Immature natural killer cell (primary cell): ENCODE measurements at places on chromosomes 1 and 21.

DNA sequence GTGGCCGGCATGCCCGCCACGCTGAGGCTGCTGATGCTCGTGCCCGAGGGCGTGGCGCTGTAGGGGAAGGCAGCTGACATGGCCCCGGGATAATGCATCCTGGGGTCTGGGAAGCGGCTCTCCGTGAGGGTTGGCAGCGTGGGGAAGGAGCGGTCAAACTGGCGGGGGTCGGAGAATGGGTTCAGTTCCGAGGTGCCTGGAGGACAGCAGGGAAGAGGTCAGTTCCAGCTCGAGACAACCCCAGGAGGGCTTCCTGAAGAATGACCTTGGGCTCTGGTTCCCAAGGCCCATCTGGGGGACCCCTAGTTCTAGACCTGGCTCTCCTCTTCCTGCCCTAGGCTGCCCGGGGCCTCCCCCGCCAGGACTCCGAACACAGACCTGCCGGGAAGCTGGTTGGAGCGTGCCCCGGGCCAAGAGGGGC is 27.6 kb downstream of the RUNX3 start:
- peak; percentile 6 for DNase-seq

- DNase-seq, result no peak
These were observed 174.8 kb upstream of the VAMP3 start for GRCh38 chr1:7596126-7596965.

DNA sequence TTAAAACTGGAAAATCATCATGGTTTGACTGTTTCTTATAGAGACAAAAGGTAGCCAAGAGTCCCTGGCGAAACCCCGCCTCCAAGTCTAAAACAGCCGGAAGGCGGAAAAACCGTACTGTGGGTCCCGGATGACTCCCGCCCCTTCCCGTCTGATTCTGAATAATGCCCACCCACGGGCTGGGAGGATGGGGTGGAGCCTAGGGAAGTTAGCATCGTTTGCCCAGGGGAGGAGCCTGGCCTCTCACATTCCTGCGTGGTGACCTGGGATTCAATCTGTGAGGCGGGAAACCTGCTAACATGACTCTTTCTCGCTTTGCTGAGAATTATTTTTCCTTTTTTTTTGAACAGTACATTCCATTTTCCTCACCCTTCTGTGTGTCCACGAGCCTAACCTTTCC is 124.9 kb downstream of the KCNK1 start:
- DNase-seq, result no peak

DNA sequence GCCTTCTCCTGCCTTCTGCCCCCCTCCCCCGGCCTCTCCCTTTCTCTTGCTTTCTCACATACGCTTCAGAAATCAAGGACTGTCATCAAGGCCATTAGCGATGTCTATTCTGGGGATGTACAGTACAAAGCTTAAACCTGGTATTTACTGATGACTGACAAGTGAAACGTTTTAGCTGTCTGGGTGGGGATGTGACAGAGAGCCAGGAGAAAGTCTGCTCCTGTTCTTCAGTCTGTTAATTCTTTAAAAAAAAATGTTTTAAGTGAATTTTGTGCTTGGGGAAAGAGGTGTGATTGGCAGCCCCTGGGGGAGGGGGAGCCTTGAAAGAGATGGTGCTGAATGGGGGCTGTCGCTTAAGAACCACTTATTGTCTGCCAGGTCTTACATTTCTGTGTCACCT is 283.0 kb upstream of the PLXNA2 start:
- DNase-seq, result no peak

- peak; percentile 47 for DNase-seq
These were observed 53.8 kb downstream of the MACF1 start for GRCh38 chr1:39258146-39258924.

DNA sequence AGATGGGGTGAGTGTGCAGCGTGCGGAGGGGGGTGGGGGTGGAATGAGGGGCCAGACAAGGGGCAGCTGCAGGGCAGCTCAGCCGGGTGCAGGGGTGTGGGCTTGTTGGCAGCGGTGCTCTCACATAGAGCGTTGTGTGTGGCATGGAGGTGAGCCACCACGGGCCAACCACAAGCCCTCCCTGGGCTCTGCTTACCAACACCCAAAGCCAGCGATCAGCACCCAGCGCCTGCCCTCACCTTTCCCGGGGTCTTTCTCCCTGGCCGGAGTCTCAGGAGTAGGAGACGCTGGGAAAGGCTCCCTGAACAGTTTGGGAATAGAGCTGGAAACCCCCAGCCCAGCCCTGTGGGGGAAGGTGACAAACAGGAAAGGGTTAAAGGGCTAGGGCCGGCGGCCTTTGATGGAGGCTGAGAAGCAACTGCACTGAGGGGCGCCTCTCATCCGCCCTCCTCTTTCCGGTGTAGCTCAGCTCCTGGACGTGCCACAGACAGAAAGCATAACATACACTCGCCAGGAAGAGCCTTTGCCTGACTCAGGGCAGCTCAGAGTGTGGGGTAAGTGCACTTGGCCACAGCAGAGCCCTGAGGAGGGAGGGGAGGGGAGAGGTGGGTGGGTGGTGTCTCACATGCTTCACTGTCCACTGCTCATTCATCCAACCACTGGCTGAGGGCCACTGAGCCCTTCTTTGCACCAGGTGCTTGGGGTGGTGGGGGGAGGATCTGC is 577 bp downstream of the IKBKE start:
- DNase-seq, result peak; percentile 53

DNA sequence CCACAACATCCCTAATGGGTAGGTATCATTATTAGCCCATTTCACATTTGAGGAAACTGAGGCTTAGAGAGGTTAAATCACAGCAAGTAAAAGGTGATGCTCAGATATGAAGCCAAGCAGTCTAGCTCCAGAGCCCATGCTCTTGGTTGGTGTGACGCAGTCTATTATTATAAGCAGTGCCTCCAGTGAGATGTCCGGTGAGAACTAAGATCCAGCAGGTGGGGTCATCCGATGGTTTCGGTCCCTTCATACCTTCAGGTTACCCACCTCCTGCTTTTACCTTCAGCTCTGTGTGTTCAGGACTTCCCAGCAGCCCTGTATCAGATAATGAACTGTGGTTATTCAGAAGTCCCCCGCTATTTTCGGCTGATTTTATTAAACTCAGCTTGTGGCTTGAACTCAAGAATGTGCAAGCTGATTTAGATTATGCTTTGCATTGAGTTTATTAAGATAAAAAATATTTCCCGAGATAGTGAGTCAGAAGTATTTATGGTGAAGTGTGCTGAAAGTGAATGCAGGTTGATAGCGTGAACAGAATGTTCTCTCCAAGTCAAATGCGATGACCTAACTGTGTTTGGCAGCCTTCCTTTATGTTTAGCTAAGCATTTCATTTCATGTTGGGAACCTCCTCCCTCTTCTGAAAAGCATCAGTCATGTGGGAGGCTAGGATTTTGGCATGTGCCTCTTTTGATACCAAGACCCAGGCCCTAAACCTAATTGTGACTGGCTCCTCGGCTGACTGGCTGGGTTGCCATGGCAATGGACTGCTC is 160.9 kb upstream of the UBE2U start:
- DNase-seq, result no peak

DNA sequence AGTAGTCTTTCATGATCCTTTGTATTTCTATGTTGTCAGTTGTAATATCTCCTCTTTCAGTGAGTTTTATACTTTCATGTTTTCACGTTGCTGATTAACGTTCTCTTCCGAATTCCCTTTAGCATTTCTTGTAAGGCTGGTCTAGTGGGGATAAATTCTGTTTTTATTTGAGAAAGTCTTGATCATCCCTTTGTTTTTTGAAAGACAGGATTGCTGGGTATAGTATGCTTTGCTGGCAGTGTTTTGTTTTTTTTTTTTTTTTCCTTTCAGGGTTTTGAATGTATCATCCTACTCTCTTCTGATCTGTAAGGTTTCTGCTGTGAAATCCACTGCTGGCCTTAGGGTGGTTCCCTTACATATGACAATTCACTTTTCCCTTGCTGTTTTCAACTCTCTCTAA is 74.4 kb downstream of the SCMH1 start:
- no peak for DNase-seq

DNA sequence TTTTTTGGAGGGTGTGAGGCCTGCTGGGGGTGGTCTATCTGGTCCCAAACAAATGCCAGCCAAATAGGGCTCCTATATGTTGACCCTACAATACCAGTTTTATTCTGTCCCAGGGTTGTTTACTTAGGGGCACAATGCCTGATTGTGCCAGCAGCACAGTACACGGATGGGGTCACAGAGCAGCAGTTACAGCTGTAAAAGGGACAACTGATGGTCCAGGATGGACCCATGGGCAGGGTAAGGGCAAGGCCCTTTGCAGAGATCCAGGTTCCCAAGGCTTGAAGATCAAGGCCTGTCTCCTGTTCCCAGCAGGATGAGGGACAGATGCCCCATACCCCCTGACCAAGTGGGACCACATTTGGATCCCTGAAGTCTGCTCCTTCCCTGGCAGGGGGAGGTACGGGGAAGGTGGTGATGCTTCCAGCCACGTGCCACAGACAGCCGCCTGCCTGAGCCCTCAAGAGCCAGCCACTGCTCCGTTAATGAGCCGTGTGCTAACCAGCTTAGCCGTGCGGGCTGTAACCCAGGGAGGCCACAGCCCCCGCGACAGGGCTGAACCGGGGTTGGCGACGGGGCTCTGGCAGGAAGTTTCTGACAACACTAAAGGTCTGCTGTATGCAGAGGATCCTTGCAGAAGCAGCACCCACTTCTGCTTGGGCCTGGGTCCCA is 18.2 kb downstream of the SLC6A9 start:
- DNase-seq, result no peak

DNA sequence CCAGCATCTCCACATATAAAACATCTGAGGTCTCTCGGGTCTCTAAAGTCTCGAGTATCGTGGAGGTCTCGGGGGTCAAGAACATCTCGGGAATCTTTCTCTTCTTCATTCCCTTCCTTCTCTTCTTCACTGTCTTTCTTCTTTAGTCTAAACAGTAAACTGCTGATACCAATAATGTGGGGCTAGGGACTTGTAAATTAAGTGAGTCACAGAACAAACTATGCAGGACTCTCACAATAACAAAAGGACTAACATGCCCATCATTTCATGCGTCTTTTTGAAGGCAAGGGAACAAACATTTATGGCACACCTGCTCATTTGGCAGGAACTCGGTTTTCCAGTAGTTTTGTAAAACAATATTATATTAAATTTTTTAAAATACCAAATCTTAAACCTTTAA is 32.4 kb downstream of the PRPF38A start:
- no peak for DNase-seq

GRCh38 chr1:15180945-15181523 is 27.5 kb downstream of the TMEM51 start:
- DNase-seq, result no peak

- DNase-seq, result no peak
These were observed 55.7 kb downstream of the ADGRL4 start for GRCh38 chr1:78950826-78951225.

GRCh38 chr1:64107118-64107519 is 96.3 kb upstream of the UBE2U start:
- no peak for DNase-seq

GRCh38 chr21:24076179-24076578 is 1531.1 kb downstream of the MRPL39 start:
- DNase-seq, result no peak

DNA sequence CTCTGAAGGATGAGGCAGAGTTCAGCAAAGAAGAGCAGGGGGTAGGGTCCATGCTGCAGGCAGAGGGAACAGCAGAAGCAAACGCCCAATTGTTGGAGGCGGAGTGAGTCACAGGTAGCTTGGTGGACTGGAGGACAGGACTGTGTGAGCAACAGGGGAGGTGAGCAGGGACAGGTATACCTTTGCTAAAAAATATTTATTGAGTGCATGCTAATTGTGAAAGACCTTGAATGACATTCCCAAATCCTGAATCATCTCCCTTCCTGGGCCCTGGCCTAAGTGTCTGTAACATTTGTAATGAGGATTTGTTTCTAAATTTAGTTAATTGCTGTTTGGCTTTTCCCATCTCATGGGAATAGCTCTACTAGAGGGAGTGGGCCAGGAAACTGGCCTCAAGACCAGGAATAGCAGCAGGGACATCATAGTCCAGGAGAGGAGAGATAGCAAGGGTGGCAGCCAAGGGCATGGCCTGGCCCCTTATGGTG is 123.7 kb downstream of the FOXD2 start:
- DNase-seq, result no peak

DNA sequence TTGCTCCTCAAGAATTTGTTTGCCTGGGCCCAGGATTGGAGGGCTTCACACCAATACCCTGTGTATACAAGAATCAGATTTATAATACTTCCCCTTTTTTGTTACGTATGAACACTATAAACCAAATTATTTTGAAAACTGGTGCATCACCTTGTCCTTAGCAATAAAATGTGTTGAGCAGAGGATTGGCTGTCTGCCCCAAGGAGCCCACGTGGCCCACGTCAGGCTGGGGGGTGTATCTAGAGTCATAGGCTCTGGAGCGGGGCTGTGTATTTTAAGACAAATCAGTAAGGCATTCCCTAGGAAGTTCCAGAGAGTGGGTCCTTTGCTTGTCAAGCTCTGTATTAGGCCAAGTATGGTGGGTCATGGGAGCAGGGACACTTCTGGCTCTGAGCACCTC is 2.0 kb upstream of the ST3GAL3 start:
- no peak for DNase-seq

DNA sequence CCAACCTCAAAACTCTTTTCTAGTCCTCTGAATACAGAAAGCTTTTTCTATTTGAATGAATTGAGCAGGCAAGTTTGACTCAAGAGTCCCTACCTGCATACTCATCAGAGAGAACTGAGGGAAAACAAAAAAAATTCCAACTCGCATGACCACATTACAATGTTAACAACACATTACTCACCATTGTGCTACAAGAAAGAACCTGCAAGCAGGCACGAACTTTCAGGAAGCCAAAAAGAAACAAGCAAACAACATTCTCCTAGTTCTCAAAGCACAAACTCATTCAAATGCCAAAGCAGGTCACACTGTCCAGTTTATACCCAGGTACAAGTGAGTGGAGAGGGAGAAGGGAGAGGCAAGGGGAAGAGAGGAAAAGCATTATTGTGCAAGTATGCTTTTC is 14.6 kb downstream of the OTUD7B start:
- DNase-seq, result no peak

- no peak for DNase-seq
These were observed 101.3 kb downstream of the FAF1 start for GRCh38 chr1:50858761-50859160.

DNA sequence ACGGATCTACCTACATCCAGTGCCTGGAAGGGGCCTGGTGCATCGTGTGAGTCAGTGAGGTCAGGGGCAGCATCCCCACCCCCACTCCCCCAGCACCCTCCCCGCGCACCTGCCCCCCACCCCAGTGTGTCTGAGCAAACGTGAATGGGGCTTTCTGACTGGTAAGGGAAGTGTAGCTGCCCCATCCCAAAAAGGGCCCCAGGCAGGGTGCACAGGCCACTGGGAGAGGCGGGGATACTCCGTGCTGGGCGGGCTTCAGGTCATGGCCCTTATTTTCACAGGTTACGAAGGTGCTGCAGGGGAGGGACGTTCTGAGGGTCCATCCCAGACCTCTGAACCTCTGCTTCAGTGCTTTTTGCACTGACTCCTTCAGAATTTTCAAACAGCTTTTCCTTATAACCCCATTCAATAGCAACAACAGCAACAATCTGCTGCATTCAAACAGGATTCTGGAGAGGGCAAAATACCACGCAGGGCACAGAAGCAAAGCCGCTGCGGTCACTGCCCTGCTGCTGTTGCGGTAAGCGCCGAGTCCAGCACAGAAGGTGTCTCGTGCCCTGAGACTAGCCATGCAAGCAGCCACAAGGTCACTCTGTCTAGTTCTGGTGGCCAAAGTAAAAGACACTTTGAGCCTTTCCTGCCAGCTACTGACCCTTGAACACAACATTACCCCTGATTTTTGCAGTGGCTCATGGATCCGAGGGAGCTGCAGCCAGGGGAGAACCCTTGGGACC is 10.3 kb downstream of the TTC34 start:
- DNase-seq, result no peak
